SK-N-SH (cell line): ENCODE measurements at places on chromosomes 2 and 18.

DNA sequence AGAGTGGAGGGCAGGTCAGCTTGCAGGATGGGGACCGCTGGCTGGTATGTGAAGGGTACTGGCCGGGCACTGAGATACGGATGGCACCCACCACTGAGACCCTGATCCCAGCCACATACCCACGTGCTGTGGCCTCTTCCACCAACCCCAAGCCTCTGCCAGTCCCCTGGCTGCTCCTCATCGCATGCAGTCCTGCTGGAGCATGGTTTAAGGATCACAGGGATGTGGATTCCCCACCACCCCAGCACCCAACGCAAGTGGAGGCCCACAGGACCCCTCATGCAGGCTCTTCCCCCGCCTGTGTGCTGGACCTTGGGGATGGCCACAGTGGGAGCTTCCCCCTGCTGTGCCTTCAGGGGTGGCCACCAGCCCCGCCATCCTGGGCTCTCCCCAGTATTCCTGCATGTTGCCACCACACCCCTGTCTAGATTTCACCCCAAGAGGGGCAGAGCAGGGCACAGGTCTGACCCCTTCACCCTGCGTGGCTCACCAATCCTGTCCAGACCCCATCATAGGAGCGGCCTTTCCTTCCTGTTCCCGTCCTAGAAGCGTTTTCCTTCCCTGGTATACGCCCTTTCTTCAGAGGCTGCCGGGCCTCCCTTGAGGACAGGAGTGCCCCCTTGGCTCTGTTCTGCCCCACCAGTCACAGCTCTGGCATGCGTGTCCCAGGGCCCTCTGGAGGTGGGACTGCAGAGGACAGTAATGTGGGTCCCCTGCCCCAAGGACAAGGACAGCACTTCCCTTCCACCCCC lies 18.3 kb downstream of the MLPH start:
- DNase-seq, result no peak

- no peak for DNase-seq
Observed at GRCh38 chr2:227562581-227562980, 36.1 kb upstream of the SCYGR2 start.

GRCh38 chr2:197197895-197198311 lies 112.7 kb downstream of the ANKRD44 start:
- no peak for DNase-seq

- DNase-seq, result no peak
Observed at GRCh38 chr2:109217362-109218086, 88.5 kb downstream of the SH3RF3 start.

DNA sequence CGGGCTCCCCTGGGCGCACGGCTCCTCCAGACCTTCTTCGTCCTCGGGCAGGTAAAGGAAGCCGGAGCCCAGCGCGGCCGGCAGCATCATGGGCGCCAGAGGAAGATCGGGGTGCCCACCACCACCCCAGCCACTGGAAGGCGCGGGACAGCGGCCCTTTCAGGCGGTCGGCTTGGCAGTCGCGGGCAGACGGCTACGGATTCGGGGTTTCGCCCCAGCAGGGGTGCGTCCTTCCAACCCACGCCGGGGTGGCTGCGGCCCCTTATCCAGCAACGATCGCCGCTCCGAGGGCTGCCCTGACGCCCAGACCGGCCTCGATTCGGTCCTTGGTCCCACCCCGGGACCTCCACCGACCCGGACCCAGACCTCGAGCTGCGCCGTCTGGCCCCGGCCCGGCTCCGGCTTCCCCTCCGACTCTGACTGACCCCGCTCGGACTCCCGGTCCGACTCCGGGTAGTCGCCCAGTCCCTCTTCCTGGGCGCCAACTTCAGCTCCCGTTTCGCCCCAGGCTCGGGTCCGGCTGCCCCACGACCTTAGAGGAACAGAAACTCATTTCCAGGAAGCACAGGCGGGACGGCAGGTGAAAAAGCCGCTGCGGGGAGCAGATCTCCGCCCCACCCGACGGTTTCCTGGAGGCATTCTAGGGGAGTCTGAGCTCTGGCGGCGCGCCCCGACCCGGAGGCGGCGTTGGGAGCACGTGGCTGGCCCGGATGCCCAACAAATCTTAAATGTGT lies 30.2 kb upstream of the SSB start:
- no peak for DNase-seq

- DNase-seq, result no peak
Observed at GRCh38 chr2:155099784-155100183, 401.3 kb downstream of the KCNJ3 start.

GRCh38 chr18:69870736-69871135 lies 76.9 kb downstream of the CD226 start:
- no peak for DNase-seq
